ENCODE measurements at places on chromosomes 2 and 18.

GRCh38 chr18:49648326-49648725 is 86.5 kb downstream of the LIPG start:
- no peak for DNase-seq

DNA sequence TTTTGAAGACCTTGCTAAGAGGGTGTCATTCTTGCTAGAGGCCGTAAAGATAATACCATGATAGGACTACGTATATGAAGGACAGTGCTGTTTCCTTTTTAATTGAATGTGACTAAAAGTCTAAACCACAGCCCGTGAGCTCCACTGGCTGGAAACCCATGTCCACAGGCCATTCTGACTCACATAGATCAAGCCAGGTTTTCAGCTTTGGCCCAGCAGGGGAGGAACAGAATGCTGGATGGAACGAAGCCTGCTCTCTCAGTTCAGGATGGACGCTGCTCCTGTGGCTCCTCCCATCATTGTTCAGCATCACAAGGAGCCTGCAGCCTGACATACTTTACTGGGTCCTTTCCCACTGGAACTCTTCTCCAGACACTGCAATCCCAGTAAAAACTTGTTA is 47.6 kb downstream of the ALPK2 start:
- no peak for DNase-seq

DNA sequence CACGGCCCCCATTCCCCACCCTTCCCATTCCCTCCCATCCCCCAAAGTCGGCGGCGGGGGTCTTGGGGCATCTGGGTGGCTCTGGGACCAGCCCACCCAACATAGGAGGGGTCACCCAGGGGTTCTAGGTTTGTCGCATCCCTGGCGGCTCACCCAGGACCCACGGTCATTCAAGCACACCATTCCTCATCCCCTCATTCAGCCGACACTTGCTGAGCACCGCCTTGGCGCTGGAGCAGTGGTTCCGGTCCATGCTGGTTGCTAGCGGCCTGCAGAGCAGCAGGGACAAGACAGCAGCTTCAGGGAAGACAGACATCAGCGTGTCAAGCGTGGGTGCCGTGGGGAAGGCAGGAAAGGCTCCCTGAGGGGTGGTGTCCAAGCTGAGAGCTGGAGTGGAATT is 50.5 kb upstream of the OTOS start:
- no peak for DNase-seq

DNA sequence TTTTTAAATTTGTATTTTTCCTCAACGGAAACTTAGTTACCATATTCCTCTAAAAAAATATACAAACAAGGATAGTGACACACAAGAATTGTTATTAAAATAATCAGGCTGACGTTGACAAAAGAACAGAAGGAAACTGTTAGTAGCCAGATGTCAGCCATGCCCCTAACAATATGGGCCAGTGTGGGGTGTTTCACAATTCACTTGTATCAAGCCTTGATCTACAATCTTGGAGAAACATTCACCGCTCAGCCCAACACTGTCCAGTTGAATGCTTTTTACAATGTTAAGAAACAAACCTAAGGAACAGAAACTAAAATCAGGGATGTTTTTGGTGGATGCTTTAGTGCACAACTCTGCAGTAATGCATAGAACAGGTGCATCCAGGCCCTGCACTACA is 44.6 kb downstream of the TMEFF2 start:
- DNase-seq, result no peak

DNA sequence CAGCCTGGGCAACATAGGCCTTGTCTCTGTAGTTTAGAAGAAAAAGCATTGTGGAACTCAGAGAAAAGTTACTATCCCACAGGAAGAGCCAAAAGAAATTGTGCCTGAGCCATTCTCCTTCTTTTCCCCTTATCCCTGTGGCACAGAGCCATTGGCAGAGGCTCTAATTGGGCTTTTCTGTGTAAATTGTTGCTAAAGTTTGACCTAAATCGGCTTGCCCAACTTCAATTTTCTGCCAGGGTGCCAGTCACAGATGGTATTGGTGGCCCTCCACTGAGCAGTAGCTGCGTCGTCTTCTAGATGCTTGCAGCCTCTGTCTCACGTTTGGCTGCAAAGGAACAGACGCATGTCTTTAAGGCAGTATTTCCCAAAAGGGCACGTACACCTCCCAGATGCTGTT is 30.3 kb downstream of the ZNF532 start:
- DNase-seq, result no peak

- no peak for DNase-seq
These were observed 89.0 kb downstream of the GREB1L start for GRCh38 chr18:21331065-21331464.

DNA sequence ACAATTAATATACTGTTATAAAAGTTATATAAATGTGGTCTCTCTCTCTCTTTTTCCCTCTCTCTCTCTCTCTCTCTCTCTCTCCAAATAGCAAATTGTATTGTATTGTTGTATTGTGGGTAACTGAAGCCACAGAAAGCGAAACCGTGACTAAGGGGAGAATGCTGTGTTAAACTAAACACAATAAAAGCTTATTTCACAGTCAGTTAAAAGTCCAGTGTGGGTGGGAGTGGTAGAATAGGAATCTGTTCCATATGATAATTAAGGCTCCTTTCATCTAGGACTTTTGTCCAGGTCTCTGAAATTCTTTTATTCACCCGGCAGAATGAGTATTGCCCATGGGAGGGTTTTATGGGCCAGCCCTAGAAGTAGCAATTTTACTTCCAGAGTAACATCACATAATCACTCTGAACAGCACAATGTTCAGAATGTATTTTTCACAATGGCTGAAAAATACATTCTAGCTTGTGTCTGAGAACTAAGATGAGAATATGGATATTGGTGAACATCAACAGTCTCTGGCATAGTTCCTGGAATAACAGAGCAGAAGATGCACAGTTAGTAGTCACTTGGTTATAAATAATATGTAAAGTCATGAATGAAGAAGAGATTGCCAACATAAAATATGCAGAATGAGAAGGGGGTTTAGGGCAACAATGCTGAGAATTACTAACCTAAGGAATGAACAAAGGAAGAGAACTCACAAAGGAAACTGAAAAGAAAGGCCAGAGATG is 399.1 kb downstream of the PLCL1 start:
- no peak for DNase-seq
